Transverse colon (tissue), 4 donors: ENCODE measurements at places on chromosomes 7 and 10.

DNA sequence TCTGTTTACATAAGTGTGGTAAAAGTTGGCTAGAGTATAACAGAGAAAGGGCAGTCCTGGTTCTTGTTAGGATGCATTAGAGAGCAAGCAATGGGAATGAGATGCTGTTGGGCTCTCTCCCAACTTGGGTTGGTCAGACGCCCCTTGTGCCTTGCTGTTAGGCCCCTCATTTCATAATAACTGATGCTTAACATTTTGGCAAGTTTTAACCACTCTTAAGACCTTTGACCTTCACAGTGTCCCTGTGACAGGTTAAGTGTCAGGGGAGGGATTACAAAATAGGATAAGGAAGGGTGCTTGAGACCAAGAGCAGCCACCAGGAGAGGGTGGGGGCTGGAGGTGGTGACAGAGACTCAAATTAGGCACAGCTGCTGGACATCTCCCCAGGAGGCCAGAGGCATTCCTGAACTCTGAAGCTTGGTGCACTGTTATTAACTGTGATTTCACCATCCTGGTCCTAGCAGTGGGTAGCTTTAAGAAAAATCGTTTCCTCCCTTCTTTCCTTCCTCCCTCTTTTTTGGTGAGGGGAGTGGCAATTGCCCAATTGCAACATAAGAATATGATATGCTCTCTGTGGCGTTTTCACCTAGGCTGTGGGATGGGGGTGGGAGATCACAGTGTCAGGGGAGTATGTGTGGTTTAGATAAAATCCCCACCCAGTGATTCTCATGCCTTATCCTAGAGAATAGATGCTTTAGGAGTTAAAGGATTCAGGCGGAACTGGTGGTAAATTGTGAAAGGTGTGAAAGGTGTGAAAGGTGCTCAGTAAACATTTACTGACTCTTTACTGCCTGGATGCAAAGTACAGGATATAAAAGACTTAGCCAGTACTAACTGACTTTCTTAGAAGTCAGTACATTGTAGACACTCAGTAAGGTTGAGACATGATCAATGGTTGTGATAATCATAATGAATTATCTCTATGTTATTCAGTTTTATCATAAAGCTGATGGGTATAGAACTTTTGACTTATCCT lies 270.5 kb downstream of the BICC1 start:
- peak overlapping the region; percentile 66 for H3K27ac ChIP-seq
- no peak for DNase-seq
- H3K27me3 ChIP-seq: no peaks in the 10 kb centered on the region
- H3K4me1 ChIP-seq: peaks cover 16% of the 10 kb centered on the region
- H3K4me3 ChIP-seq: no peak overlapping the region

DNA sequence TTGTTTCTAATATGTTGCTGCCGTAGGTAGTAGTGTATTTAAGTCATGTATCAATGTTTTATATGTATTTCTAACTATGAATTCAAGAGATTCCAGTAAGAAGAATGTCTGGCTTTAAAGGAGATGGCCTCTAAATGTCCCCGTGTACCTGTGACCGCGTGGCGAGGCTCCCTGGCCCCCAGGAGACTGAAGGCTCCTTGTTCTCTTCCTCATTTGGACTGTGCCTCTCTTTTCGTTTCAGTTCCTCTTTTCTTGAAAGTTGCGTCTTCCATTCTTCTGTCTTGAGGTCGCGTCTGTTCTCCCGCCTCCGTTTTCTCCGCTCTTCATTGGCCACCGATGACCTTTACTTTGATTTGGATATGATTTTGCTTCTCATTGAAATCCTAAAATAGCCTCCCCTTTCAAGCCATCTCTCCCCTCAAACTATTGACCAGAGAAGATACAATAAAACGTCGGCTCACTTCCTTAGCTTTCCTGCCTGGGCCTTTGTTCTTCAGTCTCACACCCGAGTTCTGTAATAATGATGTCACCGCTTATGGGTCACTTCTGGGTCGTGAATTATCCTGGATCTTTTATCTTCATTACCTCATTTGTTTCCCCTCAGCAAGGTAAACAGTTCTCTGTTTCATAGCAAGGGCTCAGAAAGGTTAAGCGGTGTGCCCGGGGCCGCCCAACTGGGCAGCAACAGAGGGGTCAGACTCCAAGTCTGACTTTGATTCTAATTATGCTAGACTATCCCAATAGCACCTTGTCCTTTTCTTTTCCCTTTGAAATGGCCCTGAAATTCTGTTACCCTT lies 28.7 kb downstream of the WIPI2 start:
- no peak overlapping the region for H3K27ac ChIP-seq
- H3K4me3 ChIP-seq: no peak overlapping the region
- DNase-seq: peak; percentile 59
- no peaks in the 10 kb centered on the region for H3K4me1 ChIP-seq
- H3K36me3 ChIP-seq: no peaks in the 10 kb centered on the region

DNA sequence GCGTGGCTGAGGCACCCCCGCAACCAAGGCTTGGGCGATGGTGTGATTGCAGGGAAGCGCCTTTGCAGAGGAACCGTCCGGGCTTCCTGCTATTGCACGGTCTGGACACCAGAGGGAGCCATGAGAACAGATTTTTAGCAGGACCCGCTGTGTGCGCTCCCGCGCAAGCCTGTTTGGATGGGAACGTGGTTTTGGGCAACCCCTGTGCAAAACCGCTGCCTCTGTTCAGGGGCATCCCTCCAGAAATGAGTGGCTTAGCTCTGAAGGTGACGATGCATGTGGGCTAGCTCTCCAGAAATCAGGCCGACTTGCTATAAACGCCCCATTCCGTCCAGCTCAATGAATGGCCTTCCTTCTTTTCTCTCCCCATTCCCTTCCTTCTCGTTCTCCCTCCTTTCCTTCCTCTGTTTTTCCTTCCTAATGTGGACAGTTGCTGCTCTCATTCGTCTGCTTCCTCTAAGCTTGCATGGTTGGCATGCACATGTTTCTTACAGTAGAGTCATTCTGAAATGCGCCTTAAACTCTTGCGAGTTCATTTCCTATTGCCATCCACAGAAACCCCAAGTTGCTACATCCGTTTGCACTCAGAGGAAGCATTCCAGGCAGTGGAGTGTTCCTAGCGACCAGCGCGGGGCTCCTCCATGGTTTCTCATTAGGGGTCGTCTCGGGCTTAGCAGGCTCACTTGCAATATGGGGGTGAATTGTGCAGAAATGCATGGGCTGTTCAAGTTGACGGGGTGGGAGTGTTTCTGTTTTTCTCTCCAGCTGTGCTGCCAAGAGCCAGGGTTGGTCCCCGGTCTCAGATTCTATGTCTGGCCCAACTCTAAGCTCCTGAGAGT lies 302.5 kb upstream of the GALNT17 start:
- H3K4me3 ChIP-seq: no peak overlapping the region
- peak; percentile 60 for DNase-seq
- peaks cover 5% of the 10 kb centered on the region for H3K4me1 ChIP-seq
- no peak overlapping the region for H3K27ac ChIP-seq
- H3K27me3 ChIP-seq: no peaks in the 10 kb centered on the region
- H3K36me3 ChIP-seq: no peaks in the 10 kb centered on the region

GRCh38 chr7:157399086-157399687 lies 62.4 kb downstream of the DNAJB6 start:
- no peak for DNase-seq
- peak overlapping the region; percentile 64 for H3K27ac ChIP-seq
- H3K36me3 ChIP-seq: no peaks in the 10 kb centered on the region
- peaks cover 10% of the 10 kb centered on the region for H3K4me1 ChIP-seq
- H3K4me3 ChIP-seq: no peak overlapping the region
- H3K27me3 ChIP-seq: no peaks in the 10 kb centered on the region

DNA sequence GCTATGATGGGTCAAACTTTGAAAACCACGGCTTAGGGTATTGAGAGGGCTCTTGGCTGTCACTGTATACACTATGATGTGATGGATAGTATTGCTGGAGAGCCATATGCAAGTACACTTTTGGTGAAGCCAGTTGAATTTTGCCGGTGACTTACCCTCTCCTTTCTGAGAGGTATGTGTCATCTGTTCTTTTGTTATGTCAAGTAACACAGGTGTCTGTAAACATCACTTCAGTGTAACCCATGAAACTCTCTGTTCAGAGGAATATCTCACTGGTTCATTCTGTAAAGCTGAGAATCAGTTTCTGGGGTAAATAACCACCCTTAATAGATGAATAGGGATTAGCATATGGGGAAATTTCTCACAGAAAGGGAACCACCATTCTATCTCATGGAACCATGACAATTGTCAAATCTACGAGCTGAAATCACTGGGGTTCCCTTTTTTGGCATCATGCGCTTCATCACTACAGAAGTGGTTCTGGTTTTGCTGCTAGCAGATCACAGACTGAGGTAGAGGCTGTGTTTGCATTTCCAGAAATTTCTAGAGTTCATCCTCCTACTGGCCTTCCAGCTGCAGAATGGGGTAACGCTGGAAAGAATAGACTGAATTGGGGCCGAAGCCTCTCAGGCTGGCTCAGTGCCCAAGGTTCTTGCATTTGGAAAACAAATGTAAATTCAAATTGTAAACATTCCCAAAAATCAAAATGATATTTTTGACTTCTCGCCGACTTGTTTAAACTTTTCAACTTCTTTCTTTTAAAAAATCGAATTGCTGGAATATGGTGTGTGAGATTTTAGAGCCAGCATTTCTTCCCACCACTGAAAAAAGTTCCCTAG lies 83.3 kb upstream of the CREB5 start:
- H3K36me3 ChIP-seq: no peaks in the 10 kb centered on the region
- no peak overlapping the region for H3K27ac ChIP-seq
- H3K4me1 ChIP-seq: no peaks in the 10 kb centered on the region
- H3K27me3 ChIP-seq: no peaks in the 10 kb centered on the region
- H3K4me3 ChIP-seq: no peak overlapping the region

DNA sequence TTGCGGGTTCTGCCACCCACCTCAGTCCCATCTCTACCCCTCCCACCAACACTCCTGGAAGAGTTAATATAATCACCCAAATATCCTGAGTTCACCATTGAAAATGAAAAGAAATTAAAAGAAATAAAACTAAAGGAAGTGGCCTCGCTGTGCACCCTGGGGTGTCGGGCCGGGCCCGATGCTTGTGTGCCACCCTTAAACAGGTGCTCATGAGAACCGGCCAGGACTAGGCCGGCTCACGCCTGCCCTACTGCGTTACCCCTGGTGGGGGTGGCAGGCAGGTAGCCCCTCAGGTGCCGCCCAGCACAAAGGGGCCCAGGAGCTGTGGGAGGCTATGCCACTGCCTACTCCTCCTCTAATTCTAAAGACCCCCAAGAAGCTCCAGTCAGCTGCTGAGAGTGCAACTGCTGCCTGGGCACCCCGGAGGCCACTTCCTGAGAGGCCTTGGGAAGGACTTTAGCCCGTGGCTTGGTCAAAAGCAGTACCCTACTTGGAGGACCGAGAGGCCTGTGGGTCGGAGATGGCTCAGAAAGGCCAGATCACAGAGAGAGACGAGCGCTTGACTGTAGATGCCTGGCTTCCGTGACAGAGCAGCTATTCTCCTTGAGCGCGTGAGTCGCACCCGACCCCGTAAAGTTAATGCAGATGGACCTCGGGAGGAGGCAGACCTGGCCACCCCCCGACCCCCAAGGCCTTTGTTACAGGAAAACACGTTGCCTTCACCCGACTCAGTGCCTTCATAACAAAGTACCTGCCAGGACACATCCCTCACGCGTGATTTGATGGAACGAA lies 51.0 kb upstream of the PPP2R2D start:
- no peaks in the 10 kb centered on the region for H3K27me3 ChIP-seq
- H3K27ac ChIP-seq: no peak overlapping the region
- H3K4me1 ChIP-seq: no peaks in the 10 kb centered on the region

DNA sequence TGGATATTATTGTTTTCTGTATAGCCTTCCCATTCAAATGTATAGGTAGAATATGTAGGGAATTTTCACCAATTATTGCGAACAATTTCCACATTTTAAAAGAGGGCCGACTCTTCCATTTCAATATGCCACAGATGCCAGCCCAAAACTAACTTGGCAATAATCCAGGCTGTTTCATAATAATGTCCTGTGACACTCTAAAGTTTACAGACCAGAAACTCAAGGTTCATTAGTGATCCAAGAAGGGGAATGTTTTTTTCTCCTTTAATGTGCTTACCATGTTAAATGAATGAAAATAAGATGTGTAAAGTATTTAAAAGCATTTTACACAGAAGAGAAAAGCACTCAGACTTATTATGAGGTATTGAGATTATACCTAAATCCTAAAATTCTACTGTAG lies 63.0 kb upstream of the FAM3C start:
- DNase-seq: no peak
- no peak overlapping the region for H3K27ac ChIP-seq
- H3K36me3 ChIP-seq: no peaks in the 10 kb centered on the region

GRCh38 chr7:21029006-21029405 lies 242.3 kb upstream of the SP8 start:
- no peak overlapping the region for H3K4me3 ChIP-seq
- H3K27me3 ChIP-seq: no peaks in the 10 kb centered on the region
- no peak for DNase-seq
- H3K36me3 ChIP-seq: no peaks in the 10 kb centered on the region
- no peaks in the 10 kb centered on the region for H3K4me1 ChIP-seq
- H3K27ac ChIP-seq: no peak overlapping the region

- no peaks in the 10 kb centered on the region for H3K27me3 ChIP-seq
- H3K4me3 ChIP-seq: no peak overlapping the region
- H3K36me3 ChIP-seq: no peaks in the 10 kb centered on the region
Observed at GRCh38 chr7:45610660-45611299, 36.6 kb downstream of the ADCY1 start.

- H3K27me3 ChIP-seq: no peaks in the 10 kb centered on the region
- H3K27ac ChIP-seq: no peak overlapping the region
- no peak for DNase-seq
- H3K4me1 ChIP-seq: no peaks in the 10 kb centered on the region
Observed at GRCh38 chr7:42272793-42273665, 36.0 kb upstream of the GLI3 start.

DNA sequence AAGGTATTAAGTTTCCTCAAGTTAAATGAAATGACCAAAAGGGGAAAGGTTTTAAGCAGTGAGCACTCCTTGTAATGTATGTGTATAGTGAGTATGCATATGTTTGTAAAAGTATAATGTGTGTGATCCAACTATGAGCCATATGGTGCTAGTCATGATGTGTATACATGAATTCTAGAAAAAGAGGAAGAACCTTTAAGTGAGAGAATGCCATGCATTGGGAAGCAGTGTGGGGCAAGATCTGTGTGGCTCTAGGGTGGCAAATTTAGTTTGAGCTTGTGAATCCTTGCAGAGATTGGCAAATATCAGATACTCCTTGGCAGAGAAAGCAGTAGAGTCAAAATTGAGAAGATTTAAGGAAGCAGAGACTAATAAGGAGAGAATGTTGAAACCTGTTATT lies 435.0 kb downstream of the AUTS2 start:
- no peaks in the 10 kb centered on the region for H3K4me1 ChIP-seq
- DNase-seq: no peak
- H3K27me3 ChIP-seq: no peaks in the 10 kb centered on the region
- no peak overlapping the region for H3K27ac ChIP-seq
- H3K4me3 ChIP-seq: no peak overlapping the region

DNA sequence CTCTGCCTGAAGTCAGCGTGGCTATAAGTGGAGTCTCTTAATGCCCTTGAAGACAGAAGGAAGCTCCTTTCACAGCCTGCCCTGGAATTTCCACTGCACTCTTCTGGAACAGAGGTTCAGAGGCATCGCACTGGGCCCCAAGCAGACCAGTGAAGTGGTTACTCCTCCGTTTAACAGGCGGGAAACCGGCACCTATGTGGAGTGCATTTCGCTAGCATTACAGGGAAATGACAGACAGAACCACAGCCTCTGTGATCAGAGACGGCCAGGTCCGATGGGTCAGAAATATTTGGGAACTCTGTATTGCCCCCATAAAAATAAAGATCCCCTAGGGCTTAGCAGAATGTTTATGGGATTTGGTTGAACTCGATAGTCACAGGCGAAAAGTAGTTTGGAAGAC lies 406.9 kb upstream of the PRKCQ start:
- H3K36me3 ChIP-seq: no peaks in the 10 kb centered on the region
- no peak for DNase-seq
- no peaks in the 10 kb centered on the region for H3K27me3 ChIP-seq
- H3K4me3 ChIP-seq: no peak overlapping the region
- no peak overlapping the region for H3K27ac ChIP-seq
- no peaks in the 10 kb centered on the region for H3K4me1 ChIP-seq
